ENCODE measurements at places on chromosomes 7 and 10.

- peak; percentile 94 for DNase-seq
Measured at GRCh38 chr10:26696786-26697162, 727 bp upstream of the PDSS1 start.

DNA sequence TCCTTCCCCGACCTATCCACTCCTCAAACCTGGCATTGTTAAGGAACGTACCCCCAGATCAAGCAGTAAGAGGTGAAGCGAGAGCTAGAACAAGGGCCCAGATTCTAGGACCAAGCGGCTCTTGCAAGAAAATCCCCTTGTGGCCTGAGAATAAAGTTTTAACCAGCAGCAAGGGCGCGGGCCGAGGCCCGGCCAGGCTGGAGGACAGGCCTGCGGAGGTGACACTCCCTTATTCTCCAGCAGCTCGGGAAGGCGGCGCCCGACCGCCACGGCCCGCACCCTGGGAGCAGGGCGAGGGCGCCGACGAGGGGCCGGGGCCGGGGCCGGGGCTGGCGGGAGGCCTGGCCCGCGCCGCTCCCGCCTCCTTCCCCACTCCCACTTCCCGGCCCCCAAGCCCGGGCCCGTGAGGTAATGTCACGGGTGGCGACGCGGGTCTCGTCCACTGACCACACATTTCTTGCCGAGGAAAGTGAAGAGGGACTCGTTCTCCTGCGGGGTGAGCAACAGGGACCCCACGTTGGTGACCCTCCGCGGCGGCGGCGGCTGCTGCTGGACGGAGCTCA, 551 bp downstream of the WASL start:
- peak; percentile 6 for DNase-seq

DNA sequence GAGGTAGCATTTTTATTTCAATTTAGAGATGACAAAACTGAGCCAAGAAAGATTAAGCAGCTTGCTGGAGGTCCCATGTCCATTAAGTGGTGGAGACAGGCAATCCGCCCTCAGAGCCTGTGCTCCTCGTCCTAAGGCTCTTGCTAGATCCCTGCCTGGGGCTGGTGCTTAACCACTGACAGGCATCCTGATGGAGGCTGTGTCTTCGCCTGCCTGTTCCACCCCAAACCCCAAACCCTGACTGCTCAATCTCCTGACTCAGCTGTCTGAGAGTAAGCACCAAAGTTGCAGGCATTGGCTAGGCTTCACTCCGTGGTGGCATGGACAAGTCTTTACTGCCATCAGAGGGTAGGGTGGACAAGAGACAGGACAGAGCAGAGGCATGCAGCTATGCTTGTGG, 209.4 kb downstream of the POU6F2 start:
- DNase-seq: no peak

DNA sequence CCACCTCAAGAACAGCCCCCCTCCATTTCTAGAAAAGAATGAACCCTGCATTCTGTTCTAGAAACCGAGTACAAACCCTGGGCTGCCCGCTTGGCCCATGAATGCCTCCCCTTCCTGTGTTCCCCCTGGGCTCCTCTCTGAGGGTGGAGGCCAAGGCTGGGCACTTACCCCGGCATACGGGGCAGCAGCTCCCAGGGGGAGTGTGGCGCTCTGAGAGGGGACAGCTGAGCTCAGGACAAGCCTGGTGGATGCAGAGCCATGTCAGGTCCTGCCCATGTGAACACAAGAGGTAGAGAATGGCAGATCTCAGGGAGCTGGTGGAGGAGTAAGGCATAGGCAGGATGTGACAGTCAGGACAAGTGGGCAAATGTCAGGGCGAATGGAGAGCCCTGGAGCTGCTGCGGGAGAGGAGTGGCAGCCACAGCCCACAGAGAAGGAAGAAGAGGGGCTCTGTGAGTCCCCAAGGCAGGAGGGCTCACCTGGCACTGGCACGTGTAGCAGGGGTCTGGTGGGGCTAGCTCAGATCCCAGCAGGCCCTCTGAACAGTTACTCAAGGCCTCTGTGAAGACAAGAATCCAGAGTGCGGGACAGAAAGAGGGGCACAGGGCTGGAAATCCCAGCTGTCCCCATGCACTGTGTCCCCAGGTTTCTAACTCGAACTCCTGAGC, 18.9 kb downstream of the ATP6V1F start:
- no peak for DNase-seq

DNA sequence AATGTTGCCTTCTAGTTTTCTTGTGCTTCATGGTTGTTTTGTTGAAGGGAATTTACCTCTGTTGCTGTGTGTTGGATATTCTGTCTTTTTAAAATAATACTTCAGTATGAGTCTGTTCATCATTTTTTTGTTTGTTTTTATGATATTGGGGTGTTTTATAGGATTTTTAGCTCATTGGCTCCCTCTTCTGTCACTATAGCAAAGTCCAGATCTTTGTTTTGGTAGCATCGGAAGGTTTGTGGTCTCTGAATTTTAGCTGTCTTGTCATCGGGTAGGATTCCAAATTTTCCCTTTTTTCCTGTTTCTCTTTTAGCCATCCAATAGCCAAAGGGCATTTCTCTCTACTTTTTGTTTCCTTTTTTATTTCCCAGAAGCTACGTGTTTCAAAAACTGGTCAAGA, 91.4 kb downstream of the EXOC4 start:
- no peak for DNase-seq

- no peak for DNase-seq
Measured at GRCh38 chr7:135300913-135301765, 67.5 kb downstream of the STRA8 start.
